ENCODE measurements at places on chromosomes 4 and X.

- peak; percentile 59 for DNase-seq
Observed at GRCh38 chrX:131747173-131747572, 203.3 kb downstream of the OR13H1 start.

DNA sequence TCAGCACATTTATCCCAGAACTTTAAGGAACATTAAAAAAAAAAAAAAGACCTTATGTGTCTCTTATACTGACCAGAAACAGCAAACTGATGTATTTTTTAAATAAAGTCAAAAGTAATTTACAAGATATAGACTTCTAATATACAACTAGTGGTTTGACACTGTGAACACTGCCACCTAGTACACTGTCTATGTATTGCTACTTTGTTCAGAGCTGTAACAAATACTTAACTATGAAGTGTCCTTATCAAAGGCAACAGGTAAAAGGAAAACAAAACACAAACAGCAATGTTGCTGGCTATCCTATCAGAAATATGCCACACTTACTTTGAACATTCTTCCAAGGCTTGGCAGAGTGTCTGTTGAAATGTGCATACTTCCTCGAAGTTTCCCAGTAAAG, 60.4 kb downstream of the CD40LG start:
- no peak for DNase-seq

- DNase-seq = no peak
Observed at GRCh38 chrX:69541956-69542355, 37.8 kb downstream of the NALF2 start.

- no peak for DNase-seq
Observed at GRCh38 chrX:79084923-79085322, 59.6 kb upstream of the GPR174 start.

GRCh38 chrX:124217304-124218251, 114.9 kb upstream of the TEX13D start:
- peak; percentile 10 for DNase-seq

DNA sequence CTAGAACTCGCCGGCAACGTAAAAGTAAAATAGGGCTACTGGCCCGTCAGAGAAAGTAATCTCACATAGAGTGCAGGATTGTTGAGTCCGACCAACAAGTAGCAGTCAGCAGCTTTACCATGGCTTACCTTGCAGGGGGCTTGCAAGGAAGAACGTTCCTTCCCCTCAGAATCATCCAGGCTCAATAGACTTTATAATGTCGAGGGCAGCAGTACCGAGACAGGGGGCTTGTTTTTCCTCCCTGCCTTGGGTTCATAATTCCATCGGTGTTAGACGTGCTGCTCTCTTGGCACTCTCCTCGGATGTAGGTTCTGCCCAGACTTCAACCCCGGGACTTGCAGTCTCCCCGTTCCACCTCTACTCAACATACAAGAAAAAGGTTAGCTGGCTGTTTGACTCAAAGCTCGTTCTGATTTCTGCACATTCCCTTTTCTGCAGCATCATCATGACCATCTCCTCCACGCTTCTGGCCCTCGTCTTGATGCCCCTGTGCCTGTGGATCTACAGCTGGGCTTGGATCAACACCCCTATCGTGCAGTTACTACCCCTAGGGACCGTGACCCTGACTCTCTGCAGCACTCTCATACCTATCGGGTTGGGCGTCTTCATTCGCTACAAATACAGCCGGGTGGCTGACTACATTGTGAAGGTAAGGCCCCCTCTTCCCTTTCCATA, 1.5 kb downstream of the SLC10A4 start:
- DNase-seq = no peak

- no peak for DNase-seq
Observed at GRCh38 chr4:186651181-186651603, 72.5 kb downstream of the FAT1 start.

DNA sequence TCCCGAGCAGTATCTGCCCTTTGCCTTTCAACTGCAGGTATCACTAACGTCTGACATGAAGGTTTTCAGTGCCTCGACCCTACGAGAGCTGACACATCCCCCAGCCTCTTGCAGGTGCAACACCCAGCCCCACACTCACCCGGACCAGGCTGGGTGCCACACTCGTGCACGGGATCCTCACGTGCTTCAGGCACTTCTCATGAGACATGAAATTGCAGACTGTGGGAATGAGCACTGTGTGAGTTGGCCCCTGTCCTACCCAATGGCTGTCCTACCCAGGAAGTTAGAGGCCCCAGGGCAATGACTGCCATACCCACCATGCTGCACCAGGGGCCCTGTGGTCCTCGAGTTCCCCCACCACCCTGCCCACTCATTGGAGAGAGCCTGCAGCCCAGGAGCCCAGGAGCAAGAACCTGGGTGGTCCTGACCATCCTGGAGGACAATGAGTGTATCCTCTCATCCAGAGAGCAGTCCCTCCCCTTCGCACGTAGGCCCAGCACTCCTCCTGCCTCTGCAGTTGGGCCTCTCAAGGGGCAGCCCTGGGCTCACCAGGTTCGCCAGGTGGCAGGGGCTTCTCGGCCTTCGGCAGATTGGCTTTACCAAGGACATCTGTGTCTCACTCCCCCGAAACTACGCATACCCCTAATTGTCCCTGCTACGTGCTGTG, 2.4 kb downstream of the DGKQ start:
- DNase-seq = no peak

DNA sequence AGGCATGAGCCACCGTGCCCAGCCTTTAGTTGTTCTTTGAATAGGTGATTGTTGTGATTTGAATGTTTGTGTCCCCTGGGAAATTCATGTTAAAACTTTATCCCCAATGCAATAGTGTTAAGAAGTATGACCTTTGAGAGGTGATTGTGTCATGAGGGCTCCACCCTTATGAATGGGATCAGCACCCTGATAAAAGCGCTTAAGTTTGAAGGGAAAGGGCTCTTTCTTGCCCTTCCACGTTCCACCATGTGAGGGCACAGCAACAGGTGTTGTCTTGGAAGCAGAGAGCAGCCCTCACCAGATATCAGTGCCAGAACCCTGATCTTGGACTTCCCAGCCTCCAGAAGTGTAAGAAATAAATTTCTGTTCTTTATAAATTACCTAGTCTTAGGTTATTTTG, 33.7 kb upstream of the RP2 start:
- DNase-seq = no peak

- no peak for DNase-seq
Observed at GRCh38 chr4:15557786-15558550, 88.3 kb downstream of the CC2D2A start.

DNA sequence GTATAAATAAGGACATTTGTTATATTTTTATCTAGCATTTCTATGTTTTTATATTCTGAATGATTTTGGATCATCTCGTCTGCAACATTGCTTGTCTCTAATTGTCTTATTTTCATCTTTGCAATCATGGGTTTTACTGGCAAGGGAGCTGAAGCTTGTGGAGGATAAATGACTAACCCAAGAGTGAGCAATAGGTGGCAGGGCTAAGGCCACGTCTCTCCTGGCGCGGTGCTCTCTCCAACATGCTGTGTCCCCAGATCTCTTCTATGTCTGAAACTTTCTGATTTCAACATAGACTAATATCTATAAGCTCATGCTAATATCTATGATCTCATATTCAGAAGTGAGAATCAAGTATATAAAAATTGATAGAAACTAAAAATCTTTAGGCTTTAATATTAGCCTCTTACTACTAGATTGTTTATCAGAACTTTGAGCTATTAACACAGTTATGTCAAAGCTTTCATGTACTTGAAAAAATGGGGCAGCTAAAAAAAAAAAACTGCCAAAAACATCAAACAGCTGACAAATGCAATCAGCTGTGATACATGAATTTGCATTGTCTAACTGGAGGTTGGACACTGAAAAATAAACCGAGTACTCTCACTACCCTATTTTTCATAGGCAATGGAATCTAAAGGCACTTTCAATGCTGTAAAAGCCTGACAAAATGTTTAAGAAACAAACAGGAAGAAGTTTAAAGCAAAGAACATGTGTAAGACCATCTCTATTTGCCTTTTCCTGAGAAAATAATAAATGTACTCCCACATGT, 169.2 kb downstream of the TMA16 start:
- DNase-seq = no peak

Measured in NCI-H187 (cell line).